ENCODE measurements at places on chromosomes 12 and 14. TPM values are rescaled to one million over a fixed set of nuclear protein-coding genes. Genes with fewer than 3 reads are reported as not detected.

The WDHD1 gene
- 13.6 TPM for total RNA-seq

The SLC39A5 gene
- total RNA-seq: not detected

The SUSD6 gene
- 3.5 TPM for total RNA-seq

The ALX1 gene
- 40.8 TPM for total RNA-seq

The SLC17A8 gene
- total RNA-seq: not detected

The LRRC9 gene
- total RNA-seq: not detected

The TAS2R43 gene
- total RNA-seq: 0.42 TPM

The MYO1H gene
- total RNA-seq: not detected

The KRT78 gene
- not detected for total RNA-seq

The ARMH4 gene
- 3.1 TPM for total RNA-seq

The DPY19L2 gene
- 4.1 TPM for total RNA-seq

The CATSPERB gene
- not detected for total RNA-seq

The KLRK1 gene
- 0.50 TPM for total RNA-seq

The PRH2 gene
- total RNA-seq: 0.26 TPM

The SINHCAF gene
- total RNA-seq: 104 TPM

The DEGS2 gene
- not detected for total RNA-seq

The DLGAP5 gene
- 29.2 TPM for total RNA-seq

The C12orf50 gene
- total RNA-seq: 0.58 TPM

The CLEC14A gene
- not detected for total RNA-seq

The MFAP5 gene
- not detected for total RNA-seq

The RD3L gene
- not detected for total RNA-seq

The GALNT16 gene
- 0.16 TPM for total RNA-seq

The CLEC12A gene
- not detected for total RNA-seq

The OGFOD2 gene
- total RNA-seq: 15.0 TPM

The NR1H4 gene
- 0.05 TPM for total RNA-seq

The NRXN3 gene
- total RNA-seq: 0.03 TPM

The NEDD1 gene
- total RNA-seq: 37.3 TPM

The TAS2R7 gene
- not detected for total RNA-seq

The TAS2R20 gene
- 1.3 TPM for total RNA-seq

The DBX2 gene
- not detected for total RNA-seq

The EMP1 gene
- total RNA-seq: 8.7 TPM

The TMEM233 gene
- total RNA-seq: not detected

The KRT7 gene
- not detected for total RNA-seq

The ACSS3 gene
- total RNA-seq: not detected

The PLA2G1B gene
- not detected for total RNA-seq

The IRAK3 gene
- total RNA-seq: not detected

The SSTR1 gene
- not detected for total RNA-seq

The BATF gene
- total RNA-seq: not detected

The ANKRD33 gene
- total RNA-seq: not detected

The RFX4 gene
- total RNA-seq: not detected

The ADAM20 gene
- total RNA-seq: 0.05 TPM

The ST8SIA1 gene
- 31.4 TPM for total RNA-seq

The SIX6 gene
- total RNA-seq: 0.08 TPM

The ANKRD52 gene
- 13.5 TPM for total RNA-seq

The CSAD gene
- total RNA-seq: 1.7 TPM

The PIWIL1 gene
- total RNA-seq: not detected

The ASIC1 gene
- total RNA-seq: 4.7 TPM

The GARIN6 gene
- not detected for total RNA-seq

The TSPAN9 gene
- total RNA-seq: 14.2 TPM

The SDS gene
- total RNA-seq: not detected

The OR4K15 gene
- total RNA-seq: not detected

The NTN4 gene
- total RNA-seq: not detected

The FAM222A gene
- total RNA-seq: 8.5 TPM

The PNP gene
- 29.5 TPM for total RNA-seq

The KRT71 gene
- not detected for total RNA-seq

The RERG gene
- total RNA-seq: 0.61 TPM
